Adrenal gland (tissue), 19 donors: ENCODE measurements at places on chromosomes 16 and 17. TPM values are rescaled to one million over a fixed set of nuclear protein-coding genes. Genes with fewer than 3 reads are reported as not detected.

SNX20 gene
- total RNA-seq, result 1.7 TPM

- DNase-seq, result no peak
These were observed 256.6 kb downstream of the CPPED1 start for GRCh38 chr16:12546918-12547607.

SOX9 gene
- 8.9 TPM for total RNA-seq

- DNase-seq, result no peak
These were observed 191.0 kb downstream of the PRKCA start for GRCh38 chr17:66493283-66494019.

CDK10 gene
- 54.3 TPM for total RNA-seq

SLC25A39 gene
- total RNA-seq, result 114 TPM

GRCh38 chr17:18951941-18952842 lies at the start of gene SLC5A10:
SLC5A10 (plus strand) TSS chr17:18952165; CDS start chr17:18952206, 41 bp downstream.
- no peak for DNase-seq

TEX19 gene
- total RNA-seq, result not detected

MYO19 gene
- total RNA-seq, result 18.7 TPM
